ENCODE measurements at places on chromosomes 11 and 22.

- no peak for DNase-seq
These were observed 58.3 kb downstream of the CCDC83 start for GRCh38 chr11:85913513-85913912.

DNA sequence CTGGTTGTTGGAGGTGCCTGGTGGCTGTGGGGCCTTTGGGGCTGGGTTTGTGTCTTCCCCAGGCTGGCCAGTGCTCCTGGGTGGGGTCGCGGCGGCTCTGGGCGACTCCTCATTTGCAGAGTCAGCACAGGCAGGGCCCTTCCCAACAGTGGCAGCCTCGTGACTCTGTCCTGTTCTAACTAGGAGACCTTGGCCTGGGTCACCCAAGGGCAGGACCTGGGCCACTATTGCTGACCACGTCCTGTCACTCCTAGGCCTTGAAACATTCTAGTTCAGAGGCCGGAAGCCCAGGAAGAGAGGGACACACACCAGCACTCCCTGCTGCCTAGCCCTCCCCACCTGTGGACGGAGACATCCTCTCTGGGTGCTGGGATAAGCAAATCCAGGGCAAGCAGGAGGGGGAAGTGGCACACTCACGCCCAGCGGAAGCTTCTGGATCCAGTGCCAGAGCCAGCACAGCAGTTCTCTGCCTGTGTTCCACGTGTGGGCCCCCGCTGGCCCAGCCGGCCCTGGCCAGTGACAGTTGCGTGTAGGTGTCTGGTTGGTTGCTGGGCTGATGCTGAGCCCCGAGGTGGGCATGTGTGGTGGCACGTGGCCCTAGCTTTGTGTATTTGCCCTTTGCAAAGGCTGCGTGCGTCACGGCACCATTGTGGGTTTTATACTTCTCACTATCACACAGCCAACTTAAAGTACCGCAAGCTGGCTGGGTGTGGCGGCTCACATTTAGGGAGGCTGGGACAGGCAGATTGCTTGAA is 4.3 kb upstream of the CHID1 start:
- DNase-seq, result no peak

DNA sequence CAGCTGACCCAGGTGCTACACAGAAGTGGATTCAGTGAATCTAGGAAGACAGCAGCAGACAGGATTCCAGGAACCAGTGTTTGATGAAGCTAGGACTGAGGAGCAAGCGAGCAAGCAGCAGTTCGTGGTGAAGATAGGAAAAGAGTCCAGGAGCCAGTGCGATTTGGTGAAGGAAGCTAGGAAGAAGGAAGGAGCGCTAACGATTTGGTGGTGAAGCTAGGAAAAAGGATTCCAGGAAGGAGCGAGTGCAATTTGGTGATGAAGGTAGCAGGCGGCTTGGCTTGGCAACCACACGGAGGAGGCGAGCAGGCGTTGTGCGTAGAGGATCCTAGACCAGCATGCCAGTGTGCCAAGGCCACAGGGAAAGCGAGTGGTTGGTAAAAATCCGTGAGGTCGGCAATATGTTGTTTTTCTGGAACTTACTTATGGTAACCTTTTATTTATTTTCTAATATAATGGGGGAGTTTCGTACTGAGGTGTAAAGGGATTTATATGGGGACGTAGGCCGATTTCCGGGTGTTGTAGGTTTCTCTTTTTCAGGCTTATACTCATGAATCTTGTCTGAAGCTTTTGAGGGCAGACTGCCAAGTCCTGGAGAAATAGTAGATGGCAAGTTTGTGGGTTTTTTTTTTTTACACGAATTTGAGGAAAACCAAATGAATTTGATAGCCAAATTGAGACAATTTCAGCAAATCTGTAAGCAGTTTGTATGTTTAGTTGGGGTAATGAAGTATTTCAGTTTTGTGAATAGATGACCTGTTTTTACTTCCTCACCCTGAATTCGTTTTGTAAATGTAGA is 1.7 kb downstream of the MALAT1 start:
- DNase-seq, result peak; percentile 58

- DNase-seq, result no peak
These were observed 12.6 kb upstream of the MRPL23 start for GRCh38 chr11:1934335-1935155.

DNA sequence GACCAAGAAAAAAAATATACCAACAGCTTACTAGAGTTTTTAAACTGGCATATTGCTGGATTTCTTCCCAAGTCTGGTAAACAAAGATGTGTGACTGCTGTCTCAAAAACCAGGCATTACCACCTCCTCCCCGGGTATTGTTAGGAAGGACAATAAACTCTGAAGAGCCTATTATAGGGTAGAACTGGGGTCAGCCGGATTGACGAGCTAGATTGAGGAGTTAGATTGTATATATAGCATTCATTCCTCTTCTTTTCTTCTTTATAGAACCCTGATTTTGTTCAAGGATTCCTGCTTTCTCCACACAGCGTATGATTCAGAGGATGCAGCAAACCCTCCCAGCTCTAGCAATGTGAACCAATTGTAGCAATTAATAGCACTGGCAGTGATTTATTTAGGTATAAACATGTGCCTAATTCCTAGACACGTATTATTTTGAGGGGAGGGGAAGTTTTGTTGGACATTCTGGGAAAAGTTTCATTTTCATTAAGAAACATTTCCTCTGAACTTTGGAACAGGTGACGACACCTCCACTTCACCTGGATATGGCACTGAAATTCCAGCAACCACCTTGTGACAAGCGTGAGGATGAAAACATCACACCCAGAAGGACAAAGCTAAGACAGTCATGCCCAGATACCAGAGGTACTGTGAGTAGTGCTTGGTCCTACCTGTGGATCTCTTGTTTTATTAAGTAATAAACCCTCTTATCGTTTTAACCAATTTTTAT is 679.4 kb upstream of the KIRREL3 start:
- no peak for DNase-seq

DNA sequence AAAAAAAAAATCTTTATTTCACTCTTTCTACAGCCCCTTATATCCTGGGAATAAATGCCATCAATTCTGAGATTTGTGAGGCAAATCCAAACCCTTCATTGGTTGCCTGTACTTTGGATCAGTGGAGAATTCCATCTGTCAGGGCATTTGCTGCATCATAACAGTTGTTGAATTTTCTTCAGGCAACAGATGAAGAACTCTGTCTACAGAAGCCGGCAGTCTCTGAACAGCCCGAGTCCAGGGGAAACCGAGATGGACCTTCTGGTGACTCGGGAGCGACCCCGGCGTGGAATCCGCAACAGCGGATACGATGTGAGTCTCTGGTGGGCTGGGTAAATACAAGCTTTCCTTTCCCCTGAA is 82.3 kb downstream of the C11orf91 start:
- DNase-seq, result no peak

DNA sequence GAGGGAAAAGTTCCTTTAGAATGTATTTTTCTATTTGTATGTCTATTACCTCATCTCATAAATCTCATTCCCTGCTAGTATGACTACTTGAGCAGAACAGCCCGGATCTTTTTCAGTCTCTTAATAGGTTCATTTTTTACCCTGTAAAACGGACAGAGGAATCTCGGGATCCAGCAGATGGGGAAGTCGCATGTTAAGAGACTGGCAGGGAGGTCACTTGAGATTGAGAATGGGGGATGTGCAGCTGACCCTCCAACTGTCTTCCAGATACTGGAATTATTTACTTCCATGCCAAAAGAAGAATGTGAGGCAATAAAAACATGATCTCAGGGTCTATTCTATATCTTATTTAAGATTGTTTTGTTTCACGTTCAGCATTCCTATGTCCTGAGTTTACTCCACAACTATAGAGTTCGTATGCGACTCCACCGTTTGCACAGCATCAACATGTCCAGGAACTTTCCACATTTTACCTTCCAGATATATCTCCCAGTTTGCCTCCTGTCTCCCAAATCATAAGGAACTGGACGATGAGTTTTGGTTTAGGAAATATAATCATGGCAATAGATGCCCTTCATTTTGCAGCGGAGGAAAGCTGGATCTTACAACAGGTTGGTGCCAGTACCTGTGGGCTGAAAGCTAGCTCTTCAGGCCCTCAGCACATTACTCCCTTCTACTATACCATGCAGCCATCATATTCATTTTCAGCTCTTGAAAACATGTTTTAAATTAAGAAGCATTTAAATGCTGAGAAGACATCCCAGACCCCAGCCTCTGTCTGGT is 181.5 kb downstream of the MAML2 start:
- no peak for DNase-seq

DNA sequence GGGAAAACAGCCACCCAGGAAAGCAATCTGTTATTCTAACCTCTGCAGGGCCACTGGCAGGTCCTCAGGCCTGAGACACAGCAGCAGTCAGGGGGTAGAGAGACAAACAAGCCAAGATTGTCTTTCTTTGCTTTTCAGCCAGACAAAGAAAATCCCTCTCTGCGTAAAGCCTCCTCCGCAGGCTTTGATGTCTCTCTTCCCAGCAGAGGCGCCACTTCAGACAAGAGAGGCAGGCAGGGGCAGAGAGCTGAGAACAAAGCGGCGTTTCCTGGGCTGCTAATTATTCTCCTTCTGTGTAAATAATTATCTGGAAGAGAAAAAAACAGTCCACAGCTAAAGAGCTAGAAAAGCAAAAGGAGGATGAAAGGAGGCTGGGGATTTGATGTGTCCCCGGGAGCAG is 102.7 kb upstream of the SEZ6L start:
- DNase-seq, result no peak
